Activated CD4-positive, alpha-beta T cell treated with anti-CD3 and anti-CD28 coated beads for 36 hours (primary cell): ENCODE measurements at places on chromosomes 2 and 18. TPM values are rescaled to one million over a fixed set of nuclear protein-coding genes. Genes with fewer than 3 reads are reported as not detected.
A peak's percentile ranks its signal among the peaks of the same experiment; 100 is the strongest.

Gene ANKRD23
- 5.1 TPM for total RNA-seq

Gene ELOA2
- total RNA-seq: not detected

Gene SOWAHC
- total RNA-seq: 0.63 TPM

Gene GCKR
- not detected for total RNA-seq

Gene IL36A
- not detected for total RNA-seq

Gene LYG1
- total RNA-seq: 0.86 TPM

Gene RUFY4
- total RNA-seq: 1.6 TPM

Gene CYP27A1
- total RNA-seq: 0.16 TPM

Gene B4GALT6
- 6.5 TPM for total RNA-seq

Gene CPO
- not detected for total RNA-seq

Gene CLEC4F
- total RNA-seq: not detected

- no peaks in the 10 kb centered on the region for H3K36me3 ChIP-seq
- peaks cover 8% of the 10 kb centered on the region for H3K27me3 ChIP-seq
- H3K4me3 ChIP-seq: no peak overlapping the region
- DNase-seq: no peak
Observed at GRCh38 chr18:62702259-62702658, 13.1 kb upstream of the PHLPP1 start.

DNA sequence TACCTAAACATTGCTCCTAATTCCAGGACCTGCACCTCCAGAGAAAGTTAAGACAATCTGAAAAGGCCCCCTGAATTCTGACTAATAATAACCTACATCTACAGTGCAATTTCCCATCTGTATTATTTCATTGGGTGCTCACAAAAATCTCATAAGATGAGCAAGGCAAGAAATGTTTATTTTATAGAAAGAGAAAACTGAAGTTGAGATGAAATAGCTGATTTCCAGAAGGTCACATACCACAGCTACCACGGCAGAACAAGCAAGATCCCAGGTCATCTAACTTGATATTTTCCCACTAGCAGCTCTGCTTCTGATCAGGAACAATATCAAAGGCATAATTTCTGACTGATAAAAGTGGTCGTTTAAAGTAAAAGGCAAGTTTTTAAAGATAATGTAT, 105.8 kb upstream of the COL5A2 start:
- no peaks in the 10 kb centered on the region for H3K27me3 ChIP-seq
- peaks cover 34% of the 10 kb centered on the region for H3K4me1 ChIP-seq
- no peak overlapping the region for H3K4me3 ChIP-seq
- H3K36me3 ChIP-seq: peaks cover 6% of the 10 kb centered on the region
- no peak for DNase-seq

DNA sequence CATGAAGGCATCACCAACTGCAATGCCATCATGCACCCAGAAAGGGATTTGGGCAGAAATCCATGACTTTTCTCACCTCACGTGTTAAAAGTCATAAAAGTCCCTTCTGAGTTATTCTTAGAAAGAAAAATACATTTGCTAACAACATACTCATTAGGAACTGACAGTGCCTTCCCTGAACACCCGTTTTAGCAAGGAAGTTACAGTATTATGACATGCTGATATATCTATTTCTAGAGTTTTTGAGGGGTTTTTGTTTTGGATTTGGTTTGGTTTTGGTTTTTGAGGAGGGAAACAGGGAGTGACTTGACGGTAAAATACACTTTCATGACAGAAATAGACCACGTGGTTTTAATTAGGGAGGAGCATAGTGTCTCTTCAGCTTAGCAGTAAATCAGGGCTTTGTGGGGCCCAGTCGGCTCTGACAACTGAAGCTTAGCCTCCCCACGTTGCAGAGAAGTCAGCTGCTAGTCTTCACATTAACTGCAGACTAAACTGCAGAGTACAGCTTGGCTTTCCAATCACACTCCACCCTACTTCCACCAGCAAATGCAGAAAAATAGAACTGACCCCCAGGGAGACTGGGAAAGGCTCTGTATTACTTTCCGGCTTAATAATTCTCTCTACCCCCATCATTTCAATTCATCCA, 141.4 kb downstream of the FAM124B start:
- H3K36me3 ChIP-seq: no peaks in the 10 kb centered on the region
- H3K27me3 ChIP-seq: peaks cover 15% of the 10 kb centered on the region
- peaks cover 7% of the 10 kb centered on the region for H3K4me1 ChIP-seq
- peak; percentile 13 for DNase-seq
- H3K27ac ChIP-seq: no peak overlapping the region
- H3K4me3 ChIP-seq: no peak overlapping the region

GRCh38 chr2:6370753-6371551, 494.8 kb downstream of the CMPK2 start:
- no peaks in the 10 kb centered on the region for H3K4me1 ChIP-seq
- peaks cover 2% of the 10 kb centered on the region for H3K27me3 ChIP-seq
- no peak overlapping the region for H3K4me3 ChIP-seq
- DNase-seq: no peak
- no peaks in the 10 kb centered on the region for H3K36me3 ChIP-seq
- no peak overlapping the region for H3K27ac ChIP-seq

DNA sequence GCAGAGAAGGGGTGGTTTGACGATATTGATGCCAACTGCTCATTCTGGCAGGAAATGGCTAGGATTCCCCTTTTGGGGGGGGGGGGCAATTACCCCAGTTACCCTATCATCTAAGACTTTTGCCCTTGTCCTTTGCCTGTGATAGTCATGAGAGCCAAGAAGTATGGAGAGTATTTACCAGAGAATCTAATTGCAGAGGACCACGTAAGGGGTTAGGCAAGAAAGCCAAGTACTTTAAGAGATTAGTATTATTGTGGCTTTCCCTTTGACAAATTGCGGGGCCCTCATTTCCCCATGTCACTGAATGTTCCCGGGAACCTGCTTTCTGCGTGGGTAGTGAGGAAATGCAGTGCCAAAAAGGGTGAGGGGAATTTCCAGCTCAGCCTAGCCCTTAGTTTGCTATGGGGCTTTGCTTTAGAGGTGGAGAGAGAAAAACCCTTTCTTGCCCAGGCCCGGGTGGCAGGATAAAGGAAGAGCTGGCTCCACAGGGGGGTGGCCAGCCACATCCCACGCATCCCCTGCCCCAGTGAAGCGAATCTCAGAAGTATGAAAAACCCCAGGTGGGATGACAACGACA, 1.5 kb downstream of the AQP4 start:
- peaks cover 15% of the 10 kb centered on the region for H3K27me3 ChIP-seq
- no peak overlapping the region for H3K27ac ChIP-seq
- H3K4me1 ChIP-seq: no peaks in the 10 kb centered on the region

GRCh38 chr2:170215021-170215420, 37.1 kb downstream of the MYO3B start:
- H3K27me3 ChIP-seq: no peaks in the 10 kb centered on the region
- no peaks in the 10 kb centered on the region for H3K36me3 ChIP-seq
- DNase-seq: no peak
- H3K27ac ChIP-seq: no peak overlapping the region

DNA sequence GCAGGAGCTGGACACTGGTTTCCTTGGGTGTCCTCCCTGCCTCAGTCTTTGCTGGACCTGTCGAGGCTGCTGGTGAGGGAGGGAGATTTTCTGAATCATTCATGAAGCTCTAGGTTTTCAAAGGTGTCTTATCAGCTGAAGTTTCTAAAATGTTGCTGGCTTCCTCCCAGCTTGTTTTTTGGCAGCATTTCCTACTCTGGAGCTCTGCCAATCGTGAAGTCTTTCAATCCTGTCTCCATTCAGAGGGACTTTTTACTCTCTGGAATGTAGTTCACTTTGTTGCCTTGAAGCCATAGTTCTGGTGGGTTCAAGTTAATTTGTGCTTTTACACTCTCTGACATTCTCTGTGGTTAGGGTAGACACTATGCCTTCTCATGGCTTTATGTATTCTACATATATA, 23.9 kb downstream of the SNTG2 start:
- peaks cover 17% of the 10 kb centered on the region for H3K4me1 ChIP-seq
- no peak for DNase-seq
- H3K36me3 ChIP-seq: no peaks in the 10 kb centered on the region
- H3K4me3 ChIP-seq: no peak overlapping the region

GRCh38 chr2:72090271-72090720, 57.4 kb downstream of the CYP26B1 start:
- no peak overlapping the region for H3K4me3 ChIP-seq
- H3K27ac ChIP-seq: no peak overlapping the region

DNA sequence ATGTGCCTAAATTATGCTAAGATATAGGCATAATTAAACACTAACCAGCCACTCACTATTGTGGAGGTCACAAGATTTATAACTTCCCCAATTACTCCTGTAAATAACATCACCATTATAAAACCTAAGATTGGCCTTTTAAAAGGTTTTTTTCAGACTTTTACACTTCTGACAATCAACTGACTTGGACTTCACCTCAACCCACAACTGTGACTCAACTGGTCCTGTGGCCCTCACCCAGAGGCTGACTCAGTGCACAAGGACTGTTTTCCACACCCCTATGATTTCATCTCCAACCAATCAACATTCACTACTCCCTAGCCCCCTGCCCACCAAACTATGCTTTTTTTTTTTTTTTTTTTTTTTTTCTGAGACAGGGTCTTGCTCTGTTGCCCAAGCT, 11.6 kb downstream of the TTR start:
- DNase-seq: peak; percentile 57
- peaks cover 2% of the 10 kb centered on the region for H3K4me1 ChIP-seq

DNA sequence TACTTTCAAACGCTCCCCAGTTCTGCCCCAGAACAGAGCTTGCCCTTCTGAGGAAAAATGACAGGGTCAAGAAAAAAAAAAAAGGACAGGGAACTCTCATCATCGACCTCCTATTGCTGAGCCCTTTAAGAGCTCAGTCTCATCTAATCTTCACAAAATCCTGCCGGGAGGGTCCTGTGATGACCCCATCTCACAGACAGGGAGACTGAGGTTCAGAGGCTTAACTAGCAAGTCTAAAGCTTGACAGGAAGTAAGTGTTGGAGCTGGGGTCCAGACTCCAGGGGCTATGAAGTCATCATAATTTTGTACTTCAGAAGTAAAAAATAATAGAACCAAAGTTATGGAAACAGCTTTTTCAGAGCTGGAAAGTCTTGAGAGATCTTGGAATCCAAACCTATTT, 171.1 kb upstream of the MYCN start:
- H3K4me1 ChIP-seq: no peaks in the 10 kb centered on the region
- no peak for DNase-seq
- no peak overlapping the region for H3K27ac ChIP-seq
- no peak overlapping the region for H3K4me3 ChIP-seq

GRCh38 chr2:33488715-33489540, 12.5 kb downstream of the RASGRP3 start:
- H3K36me3 ChIP-seq: peaks cover 8% of the 10 kb centered on the region
- H3K27me3 ChIP-seq: peaks cover 4% of the 10 kb centered on the region
- peaks cover 22% of the 10 kb centered on the region for H3K4me1 ChIP-seq
- H3K4me3 ChIP-seq: no peak overlapping the region
- peak overlapping the region; percentile 4 for H3K27ac ChIP-seq

DNA sequence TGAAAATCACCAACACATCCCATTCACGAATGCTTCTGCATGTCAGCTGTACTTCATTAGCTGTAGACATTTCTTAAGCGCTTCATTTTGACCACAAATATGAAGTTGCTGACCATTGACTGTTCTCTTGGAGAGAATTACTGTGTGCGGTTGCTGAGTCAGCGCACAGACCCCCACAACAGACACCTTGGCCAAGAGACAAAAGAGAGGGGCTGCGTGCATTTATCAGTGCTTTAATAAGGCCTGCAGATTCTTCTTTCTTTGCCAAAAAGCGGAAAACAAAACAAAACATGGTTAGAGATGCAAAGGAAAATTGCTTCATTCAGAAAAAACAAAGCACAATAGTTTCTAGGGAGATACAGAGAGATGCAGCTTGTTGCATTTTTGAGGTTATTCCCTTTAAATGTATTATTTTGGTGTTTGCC, 174.7 kb downstream of the ACKR3 start:
- no peak overlapping the region for H3K4me3 ChIP-seq
- DNase-seq: no peak
- H3K27me3 ChIP-seq: peaks cover 2% of the 10 kb centered on the region
- H3K27ac ChIP-seq: no peak overlapping the region

- no peak for DNase-seq
- H3K27ac ChIP-seq: no peak overlapping the region
- no peaks in the 10 kb centered on the region for H3K4me1 ChIP-seq
- no peaks in the 10 kb centered on the region for H3K36me3 ChIP-seq
Observed at GRCh38 chr2:234863043-234863934, 88.5 kb upstream of the SH3BP4 start.

- peaks cover 32% of the 10 kb centered on the region for H3K36me3 ChIP-seq
- no peaks in the 10 kb centered on the region for H3K27me3 ChIP-seq
Observed at GRCh38 chr2:127479219-127479825, 47.0 kb downstream of the IWS1 start.

DNA sequence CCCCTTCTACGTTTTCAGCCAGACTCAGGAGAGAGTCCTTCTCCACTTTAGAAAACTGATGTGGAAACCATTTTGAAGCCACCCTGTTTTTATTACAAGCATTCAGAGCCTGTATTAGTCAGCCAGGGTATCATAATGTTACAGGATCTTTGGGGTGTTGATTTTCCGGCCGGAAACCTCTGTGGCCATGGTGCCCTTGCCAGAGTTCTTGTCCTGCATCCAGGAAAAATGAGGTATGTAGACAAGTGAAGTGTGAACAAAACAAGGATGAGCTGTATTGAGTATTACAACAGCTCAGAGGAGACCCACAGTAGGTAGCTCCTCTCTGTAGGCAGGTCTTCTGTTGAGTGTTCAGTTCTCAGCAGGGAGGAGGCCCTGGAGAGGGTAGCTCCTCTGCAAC, 241.0 kb upstream of the COPS8 start:
- no peaks in the 10 kb centered on the region for H3K4me1 ChIP-seq
- H3K4me3 ChIP-seq: no peak overlapping the region
- H3K36me3 ChIP-seq: no peaks in the 10 kb centered on the region
- H3K27ac ChIP-seq: no peak overlapping the region
- peaks cover 2% of the 10 kb centered on the region for H3K27me3 ChIP-seq
- DNase-seq: no peak

DNA sequence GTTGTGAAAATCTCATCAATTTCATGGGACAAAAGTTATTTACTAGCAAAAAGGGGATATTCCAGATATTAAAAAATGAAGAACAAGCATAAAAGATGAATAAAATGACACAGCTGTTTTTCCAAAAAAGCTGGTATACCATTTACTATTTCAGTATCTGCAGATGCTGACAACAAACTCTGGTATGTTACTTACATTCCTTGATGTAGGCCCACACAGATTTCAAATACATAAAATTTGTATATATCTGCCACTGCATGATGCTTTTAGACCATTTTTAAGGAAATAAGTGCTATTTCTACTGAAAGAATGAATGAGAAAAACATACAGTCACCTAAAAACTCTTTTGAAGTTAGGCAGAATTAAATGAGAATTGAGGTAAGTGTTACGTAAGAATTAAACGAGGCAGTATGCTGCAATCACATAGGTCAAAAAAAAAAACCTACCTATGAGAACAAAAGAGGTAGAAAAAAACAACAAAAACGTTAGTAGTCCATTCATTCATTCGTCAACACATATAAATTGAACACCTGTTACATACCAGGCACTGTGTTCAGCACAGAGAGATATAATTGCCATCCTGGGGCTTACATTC, 32.5 kb downstream of the ARL5A start:
- H3K4me1 ChIP-seq: no peaks in the 10 kb centered on the region
- H3K27me3 ChIP-seq: no peaks in the 10 kb centered on the region
- no peak overlapping the region for H3K27ac ChIP-seq
- no peak for DNase-seq
- peaks cover 26% of the 10 kb centered on the region for H3K36me3 ChIP-seq
